Motor neuron (in vitro differentiated cells): ENCODE measurements at places on chromosomes 7 and 10. TPM values are rescaled to one million over a fixed set of nuclear protein-coding genes. Genes with fewer than 3 reads are reported as not detected.

The SFTPA1 gene
- 0.36 and 0.69 TPM in 2 replicates for total RNA-seq

The ERV3-1 gene
- 13.0 and 14.7 TPM in 2 replicates for total RNA-seq

The SFTPA2 gene
- total RNA-seq, result 0.14 and 0.26 TPM in 2 replicates

The CHST3 gene
- 1.5 and 2.6 TPM in 2 replicates for total RNA-seq

The LGI1 gene
- 2.8 and 4.0 TPM in 2 replicates for total RNA-seq

The WDFY4 gene
- total RNA-seq, result 0.05 and 0.13 TPM in 2 replicates

The CNTNAP2 gene
- total RNA-seq, result 27.0 and 30.6 TPM in 2 replicates

The HHEX gene
- total RNA-seq, result 0.36 TPM in 1 of 2 replicates, not detected in the other

The STOX1 gene
- 0.16 and 0.36 TPM in 2 replicates for total RNA-seq

The TSPAN33 gene
- 1.5 and 2.0 TPM in 2 replicates for total RNA-seq

- ATAC-seq, result no peak
These were observed 942.9 kb downstream of the ANKRD7 start for GRCh38 chr7:119167431-119167830.

- ATAC-seq, result no peak
These were observed 100.9 kb downstream of the ANKRD7 start for GRCh38 chr7:118325450-118325808.

DNA sequence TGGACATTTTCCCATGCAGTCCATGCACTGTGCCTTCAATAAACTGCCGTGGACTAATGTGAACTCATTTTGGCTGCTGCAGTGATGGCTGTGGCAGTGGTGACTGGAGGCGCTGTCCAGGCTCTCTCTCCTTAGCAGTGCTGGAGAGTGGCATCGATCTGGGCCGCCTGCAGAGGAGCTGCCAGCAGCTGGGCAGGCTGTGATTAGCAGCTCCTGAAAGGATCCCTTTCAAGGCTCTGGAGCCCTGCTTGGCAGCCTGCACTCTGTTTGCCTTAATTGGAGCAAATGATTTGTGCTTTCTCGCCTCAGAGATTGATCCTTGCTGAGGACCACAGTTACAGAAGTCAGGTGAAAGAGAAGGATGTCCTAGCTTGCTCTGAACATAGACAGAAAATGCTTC lies 130.1 kb upstream of the VWC2 start:
- peak; percentile 94 for ATAC-seq

- ATAC-seq, result no peak
These were observed 30.7 kb upstream of the SFMBT2 start for GRCh38 chr10:7441403-7442147.

DNA sequence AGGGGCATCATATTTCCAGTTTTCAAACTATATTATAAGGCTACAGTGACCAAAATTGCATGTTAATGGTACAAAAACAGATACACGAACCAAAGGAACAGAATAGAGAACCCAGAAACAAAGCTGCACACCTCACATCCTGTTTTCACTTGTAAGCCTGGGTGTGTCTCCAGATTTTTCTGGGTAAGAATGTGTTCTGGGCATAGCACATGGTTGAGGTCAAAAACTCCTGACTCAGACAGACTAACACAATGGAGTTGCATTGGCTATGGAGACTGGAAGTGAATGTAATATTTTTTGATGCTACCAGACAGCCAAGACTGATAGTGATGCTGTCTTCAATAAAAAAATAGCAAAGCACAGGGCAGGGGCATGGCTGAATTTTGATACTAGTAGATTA lies 1175.2 kb downstream of the NXPH1 start:
- ATAC-seq, result no peak

DNA sequence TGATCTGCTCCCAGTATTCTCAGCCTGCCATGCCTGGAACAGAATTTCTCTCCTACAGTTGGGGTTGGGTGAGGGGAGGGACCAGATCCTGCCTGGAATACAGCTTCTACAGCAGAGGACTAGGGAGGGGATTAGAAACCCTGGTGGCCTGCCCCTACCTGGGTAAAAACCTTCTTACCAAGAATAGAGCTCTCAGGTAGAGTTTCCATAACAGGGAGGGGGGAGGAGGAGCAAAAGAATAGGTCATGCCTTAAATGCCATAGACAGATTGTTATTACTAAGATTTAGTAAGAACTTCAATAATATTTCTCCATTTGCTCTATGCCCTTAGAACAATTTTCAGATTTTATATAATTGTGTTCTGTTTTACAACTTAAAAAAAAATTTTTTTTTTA lies 33.5 kb upstream of the TSPAN33 start:
- ATAC-seq, result no peak

GRCh38 chr10:110296966-110297365 lies 7.8 kb downstream of the SMNDC1 start:
- ATAC-seq, result no peak

DNA sequence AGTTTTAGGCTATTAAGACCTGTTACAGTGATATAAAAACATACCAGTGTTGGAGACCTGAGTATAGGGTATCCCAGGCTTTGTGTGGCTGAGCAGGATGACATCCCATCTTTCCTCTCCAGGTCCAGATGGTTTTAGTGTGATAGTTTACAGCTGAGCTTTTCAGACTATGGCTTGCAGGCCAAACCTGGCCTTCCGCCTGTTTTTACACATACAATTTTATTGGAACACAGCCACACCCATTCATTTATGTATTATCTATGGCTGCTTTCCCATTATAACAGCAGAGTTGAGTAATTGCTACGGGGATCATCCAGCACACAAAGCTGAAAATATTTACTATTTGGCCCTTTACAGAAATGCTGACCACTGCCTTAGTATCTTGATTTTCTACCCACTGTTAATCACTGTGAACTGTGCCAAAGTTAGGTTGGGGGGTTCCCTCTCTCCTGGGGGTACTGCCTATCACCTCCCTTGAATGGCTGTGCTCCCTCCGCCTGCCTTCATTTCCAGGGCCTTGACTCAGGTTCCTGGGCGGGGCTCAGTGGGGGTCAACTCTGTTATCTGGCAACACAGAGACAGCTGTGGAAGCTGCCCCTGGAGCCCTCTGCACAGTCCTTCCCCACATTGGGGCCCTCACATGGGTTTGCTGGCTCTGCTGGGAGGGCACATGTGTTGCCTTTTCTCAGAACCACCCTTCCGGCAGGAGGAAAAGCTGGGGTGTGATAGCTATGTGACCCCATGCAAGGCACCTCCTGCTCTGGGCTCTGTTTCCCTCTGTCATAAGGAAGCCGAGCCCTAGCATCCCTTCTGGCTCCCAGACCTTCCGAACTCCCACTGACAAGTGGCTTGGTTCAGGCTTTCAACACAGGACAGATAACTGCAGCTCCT lies 40.3 kb upstream of the SH2D4B start:
- peak; percentile 49 for ATAC-seq

- no peak for ATAC-seq
These were observed 115.0 kb downstream of the DNAJB9 start for GRCh38 chr7:108684629-108685028.

- no peak for ATAC-seq
These were observed 125.7 kb upstream of the FAM3C start for GRCh38 chr7:121521711-121522400.

- peak; percentile 47 for ATAC-seq
These were observed 54.8 kb downstream of the DAGLB start for GRCh38 chr7:6392712-6393666.

DNA sequence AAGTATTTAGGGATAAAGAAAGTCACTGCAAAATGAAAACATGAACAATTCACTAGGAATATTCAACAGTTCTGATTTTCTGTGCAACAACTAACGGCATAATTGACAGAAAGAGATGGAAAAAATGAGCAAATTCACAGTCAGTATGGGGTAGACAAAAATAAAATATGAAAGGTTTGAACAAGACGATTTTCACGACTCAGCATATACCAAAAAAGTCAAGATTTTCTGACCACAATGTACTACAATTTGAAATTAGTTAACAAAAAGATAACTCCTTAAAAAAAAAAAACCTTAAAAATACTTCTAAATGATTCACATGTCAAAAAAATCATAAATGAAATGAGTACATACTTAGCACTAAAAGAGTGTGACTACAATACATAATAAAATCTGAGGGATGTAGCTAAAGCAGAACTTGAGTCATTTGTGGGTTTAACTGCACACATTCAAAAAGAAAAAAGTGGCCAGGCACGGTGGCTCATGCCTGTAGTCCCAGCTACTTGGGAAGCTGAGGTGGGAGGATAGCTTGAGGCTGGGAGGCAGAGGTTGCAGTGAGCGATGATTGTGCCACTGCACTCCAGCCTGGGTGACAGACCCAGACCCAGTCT lies 22.6 kb upstream of the MTURN start:
- ATAC-seq, result no peak

DNA sequence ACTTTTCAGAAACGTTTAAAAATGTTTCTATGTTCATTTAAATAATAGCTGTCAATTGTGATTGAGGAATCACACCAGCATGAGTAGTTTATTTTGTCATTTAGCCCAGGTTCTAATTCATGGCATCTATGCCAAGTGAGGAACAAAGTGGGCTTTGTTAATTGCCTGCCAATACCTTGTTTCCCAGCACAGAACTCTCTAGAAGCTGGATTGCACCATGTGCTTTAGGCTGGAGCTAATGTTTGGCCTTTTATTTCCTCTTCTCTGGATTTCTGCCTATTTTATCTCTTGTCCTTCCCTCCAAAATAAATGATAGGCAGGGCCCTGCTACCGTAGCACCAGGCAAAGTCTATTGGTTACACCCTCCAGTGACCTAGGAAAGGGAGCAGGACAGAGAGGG lies 109.9 kb upstream of the ITGB1 start:
- ATAC-seq, result no peak

DNA sequence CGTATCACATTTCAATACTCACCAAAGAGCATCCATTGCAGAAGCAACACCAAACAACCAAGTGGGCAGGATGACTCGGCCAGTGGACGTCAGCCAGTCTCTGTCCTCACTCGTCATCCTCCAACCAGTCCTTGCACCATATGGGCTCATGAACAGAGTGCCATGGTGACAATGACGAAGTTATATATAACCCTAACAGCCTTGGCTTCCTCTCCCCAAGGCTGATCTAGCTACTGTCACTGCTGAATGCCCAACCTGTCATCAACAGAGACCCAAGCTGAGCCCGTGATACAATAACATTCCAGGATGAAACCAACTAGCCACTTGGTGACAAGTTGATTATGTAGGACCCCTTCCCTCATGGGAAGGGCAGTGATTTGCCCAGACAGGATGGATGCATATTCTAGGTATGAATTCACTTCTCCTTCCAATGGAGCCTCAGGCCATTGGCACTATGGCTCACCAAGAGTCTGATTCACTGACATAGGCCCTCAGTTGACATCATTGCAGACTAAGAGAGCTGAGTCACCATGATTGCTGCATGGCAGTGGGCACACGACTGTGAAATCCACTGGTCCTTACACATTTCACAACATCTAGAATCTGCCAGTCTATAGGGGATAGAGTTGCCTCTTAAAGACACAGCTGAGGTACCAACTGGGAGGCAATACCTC lies 26.3 kb upstream of the PPIF start:
- peak; percentile 33 for ATAC-seq

DNA sequence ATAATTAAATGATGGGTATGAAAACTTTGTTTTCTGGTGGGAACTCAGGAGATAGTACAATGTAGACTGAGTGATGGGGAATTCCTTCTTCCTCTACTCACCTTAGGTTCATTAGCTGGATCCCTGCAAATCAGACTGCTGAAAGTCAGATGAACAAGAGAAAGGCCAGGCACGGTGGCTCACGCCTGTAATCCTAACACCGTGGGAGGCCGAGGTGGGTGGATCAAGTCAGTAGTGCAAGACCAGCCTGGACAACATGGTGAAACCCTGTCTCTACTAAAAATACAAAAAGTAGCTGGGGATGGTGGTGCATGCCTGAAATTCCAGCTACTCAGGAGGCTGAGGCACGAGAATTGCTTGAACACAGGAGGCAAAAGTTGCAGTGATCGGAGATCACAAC lies 28.7 kb upstream of the ST8SIA6 start:
- ATAC-seq, result no peak

- ATAC-seq, result no peak
These were observed 15.4 kb downstream of the TMEM270 start for GRCh38 chr7:73876361-73876760.
